ENCODE measurements at places on chromosomes 4 and X.

DNA sequence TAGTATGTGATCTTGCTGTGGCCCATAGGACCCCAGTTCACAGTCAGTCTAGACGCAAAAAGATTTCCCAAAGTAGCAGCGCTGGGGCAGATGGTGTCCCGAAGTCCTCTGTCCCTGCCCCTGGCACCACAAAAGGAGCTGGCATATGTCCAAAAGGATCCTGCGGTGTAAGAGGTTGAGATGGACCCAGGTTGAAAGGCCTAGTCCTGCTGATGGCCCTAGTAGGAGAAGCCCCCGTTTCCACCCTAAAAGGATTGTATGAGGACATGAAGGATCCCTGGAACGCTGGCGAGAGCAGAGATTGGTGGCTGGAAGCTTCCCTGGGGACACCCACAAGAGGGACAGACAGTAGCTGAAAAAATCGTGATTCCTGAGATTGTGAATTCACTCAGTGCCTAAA is 58.0 kb upstream of the DCAF8L1 start:
- no peak for DNase-seq

DNA sequence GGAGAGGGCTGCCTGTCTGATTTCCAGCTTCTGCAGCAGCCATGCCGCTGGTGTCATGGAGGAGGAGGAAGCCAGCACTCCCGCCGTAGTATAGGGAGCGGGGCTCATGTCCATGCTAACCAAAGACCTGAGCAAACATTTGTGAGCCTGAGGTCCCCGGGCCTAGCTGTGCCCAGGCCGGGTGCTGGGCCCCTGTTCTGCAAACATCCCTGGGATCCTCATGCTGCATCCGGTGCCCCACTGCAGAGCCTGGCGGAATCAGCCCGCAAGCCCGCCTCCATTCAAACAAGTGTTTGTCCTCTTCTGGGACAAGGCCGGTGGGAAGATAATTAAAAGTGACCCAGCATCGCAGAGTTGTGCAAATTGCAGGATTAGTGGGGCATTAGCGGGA is 106.3 kb downstream of the SORCS2 start:
- DNase-seq, result no peak

GRCh38 chr4:112942077-112942476 is 107.4 kb upstream of the ANK2 start:
- no peak for DNase-seq

DNA sequence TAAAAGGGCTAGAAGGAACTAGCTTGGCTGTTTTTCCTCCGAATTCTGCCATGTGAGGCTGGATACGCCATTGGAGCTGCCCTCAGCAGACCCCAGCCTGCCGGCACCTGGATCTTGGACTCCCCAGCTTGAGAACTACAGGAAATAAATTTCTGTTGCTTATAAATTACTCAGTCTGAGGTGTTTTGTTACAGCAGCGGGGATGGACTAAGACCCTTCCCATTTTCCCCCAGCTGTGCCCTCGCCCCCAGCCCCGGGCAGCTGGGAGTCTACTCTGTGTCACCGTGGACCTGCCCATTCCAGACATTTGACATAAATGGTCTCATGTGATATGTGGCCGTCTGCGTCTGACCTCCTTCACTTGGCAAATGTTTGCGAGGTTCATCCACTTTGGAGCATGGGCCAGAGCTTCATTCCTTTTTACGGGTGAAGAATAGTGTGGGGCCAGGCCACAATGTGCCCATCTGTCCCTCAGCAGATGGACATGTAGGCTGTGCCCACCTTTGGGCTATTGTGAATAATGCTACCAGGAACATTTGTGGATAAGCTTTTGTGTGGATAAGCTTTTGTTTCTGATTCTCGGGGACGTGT is 30.7 kb upstream of the SPON2 start:
- no peak for DNase-seq

DNA sequence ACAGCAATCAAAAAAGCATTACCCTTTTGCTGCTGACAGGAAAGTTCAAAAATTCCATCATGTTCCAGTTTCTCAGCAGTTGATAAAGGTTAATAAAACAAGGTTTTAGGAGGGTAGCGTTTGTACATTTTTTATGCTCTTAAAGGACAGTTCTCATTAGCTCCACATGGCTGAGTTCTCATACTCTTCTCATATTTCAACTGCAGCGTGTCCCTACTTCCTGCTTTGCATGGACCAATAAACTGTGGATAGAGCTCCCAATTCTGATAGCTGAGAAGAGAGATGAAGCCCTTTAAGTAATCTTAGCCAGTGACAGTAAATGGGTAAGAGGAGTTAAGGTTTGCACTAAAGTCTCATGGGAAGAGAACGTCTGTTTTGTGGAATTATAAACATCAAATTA is 53.5 kb downstream of the SPANXA2 start:
- peak; percentile 18 for DNase-seq

- DNase-seq, result peak; percentile 8
Observed at GRCh38 chrX:57156397-57157049, 19.3 kb upstream of the SPIN2A start.

- no peak for DNase-seq
Observed at GRCh38 chr4:155675709-155676429, 9.2 kb downstream of the GUCY1A1 start.

GRCh38 chrX:155026727-155027508 is at the start of gene FUNDC2:
Gene FUNDC2 (plus strand): TSS chrX:155026844. CDS start chrX:155026939, 95 bp downstream.
- DNase-seq, result peak; percentile 95

DNA sequence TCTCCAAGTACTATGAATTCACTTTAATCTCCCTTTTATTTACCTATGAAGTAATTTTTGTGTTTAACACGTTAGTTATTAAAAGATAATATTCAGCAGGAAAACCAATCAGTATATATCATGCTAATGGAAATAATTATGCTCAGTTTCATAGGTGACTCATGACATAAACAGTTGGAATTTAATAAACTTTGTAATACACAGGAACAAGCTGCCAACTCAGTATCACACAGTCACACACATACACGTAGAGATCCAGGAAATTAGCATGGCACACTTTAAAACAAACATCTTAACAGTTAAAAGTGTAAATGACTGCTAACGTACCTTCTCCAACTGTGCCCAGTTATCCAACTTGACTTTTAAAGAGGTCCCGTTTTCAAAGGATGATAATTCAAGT is 2.3 kb downstream of the SPATA4 start:
- peak; percentile 27 for DNase-seq

DNA sequence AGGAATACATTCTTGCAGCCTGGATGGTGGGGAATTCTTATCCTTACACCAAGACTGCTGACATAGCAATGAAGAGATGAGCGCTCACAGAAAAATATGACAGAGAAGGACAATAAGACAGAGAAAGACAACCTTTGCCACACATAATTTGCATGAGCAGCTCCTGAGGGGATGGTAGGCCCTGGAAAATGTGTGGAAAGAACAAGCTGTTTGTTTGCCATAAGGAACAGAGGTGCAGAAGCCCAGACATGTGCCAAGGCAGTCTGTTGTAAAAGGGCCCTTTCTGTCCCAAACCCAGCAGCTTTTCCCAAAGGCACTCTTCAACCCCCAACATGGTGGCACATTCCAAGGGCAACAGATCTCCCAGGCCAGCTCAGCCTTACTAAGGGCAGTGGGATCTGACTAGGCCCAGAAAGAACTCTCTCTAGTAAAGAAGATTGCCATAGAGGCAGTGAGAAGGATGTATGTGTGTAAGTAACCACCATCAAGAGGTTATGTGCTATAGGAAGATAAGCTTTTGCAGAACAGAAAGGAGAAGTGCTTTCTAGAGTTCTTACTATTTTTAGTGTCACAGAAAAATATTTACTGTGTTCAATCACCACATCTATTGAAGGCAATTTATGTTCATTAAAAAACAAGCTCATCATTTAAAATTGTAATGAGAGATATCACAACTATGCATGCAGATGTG is 287.0 kb upstream of the RASGEF1B start:
- no peak for DNase-seq

DNA sequence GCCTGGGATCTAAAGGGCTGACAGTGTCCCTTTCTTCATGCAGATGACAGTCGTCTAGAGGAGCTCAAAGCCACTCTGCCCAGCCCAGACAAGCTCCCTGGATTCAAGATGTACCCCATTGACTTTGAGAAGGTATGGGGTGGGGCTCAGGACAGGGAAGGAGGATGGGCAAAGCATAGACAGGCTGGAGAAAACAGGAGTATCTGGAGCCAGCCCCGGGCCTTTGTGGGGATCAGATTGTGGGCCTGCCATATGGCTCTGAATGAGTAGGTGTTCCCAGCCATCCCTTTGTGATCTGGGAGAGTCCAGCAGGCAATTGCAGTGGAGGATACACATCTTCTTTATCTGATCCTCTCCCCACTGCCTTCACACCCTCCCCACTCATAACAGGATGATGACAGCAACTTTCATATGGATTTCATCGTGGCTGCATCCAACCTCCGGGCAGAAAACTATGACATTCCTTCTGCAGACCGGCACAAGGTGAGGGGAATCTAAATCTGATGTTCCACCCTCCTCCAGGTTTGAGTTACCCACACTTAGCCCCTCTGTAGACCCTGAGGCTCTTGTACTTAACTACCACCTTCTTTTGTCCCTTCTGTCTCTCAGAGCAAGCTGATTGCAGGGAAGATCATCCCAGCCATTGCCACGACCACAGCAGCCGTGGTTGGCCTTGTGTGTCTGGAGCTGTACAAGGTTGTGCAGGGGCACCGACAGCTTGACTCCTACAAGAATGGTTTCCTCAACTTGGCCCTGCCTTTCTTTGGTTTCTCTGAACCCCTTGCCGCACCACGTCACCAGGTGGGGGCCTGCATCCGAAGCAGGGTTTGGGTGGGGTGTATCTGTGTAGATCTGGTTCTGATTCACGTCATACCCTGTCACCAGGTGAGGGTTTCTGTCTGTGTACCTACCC is 5.8 kb upstream of the CDK16 start:
- no peak for DNase-seq

DNA sequence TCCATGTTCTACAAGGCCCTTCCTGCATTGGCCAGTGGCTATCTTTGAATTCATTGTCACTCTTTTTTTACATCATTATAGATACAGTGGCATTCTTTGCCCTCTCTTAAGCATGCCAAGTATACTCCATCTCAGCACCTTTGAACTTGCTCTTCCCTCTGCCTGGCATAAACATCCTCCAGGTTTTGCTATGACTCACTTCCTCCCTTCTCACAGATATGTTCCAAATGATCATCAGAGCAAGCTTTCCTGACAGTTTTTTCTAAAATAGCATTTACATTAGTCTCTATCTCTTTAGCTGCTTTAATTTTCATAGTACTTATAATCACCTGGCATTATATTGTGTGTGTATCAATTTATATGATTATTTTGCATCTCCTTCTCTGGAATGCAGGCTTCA is 553.3 kb upstream of the MAGEB2 start:
- DNase-seq, result peak; percentile 56

DNA sequence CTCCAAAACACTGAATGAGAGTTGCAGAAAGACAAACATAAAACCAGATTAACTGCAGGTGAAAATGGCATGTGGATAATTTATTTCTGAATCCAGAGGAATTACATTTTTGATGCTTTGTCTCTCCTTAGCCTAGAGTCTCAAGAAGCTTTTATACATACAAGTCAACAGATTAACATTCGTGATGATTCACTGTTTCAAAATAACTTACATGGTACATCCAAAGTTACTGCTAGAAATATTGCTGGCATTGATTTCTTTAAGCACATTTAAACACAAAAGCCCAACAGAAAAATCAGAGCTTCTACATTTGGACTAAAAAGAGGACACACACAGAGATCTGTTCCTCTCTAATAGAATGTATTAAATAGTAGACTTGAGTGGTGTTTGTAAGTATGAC is 105.6 kb downstream of the AMELX start:
- DNase-seq, result no peak

GRCh38 chr4:184262901-184263300 is 45.2 kb upstream of the ENPP6 start:
- no peak for DNase-seq

DNA sequence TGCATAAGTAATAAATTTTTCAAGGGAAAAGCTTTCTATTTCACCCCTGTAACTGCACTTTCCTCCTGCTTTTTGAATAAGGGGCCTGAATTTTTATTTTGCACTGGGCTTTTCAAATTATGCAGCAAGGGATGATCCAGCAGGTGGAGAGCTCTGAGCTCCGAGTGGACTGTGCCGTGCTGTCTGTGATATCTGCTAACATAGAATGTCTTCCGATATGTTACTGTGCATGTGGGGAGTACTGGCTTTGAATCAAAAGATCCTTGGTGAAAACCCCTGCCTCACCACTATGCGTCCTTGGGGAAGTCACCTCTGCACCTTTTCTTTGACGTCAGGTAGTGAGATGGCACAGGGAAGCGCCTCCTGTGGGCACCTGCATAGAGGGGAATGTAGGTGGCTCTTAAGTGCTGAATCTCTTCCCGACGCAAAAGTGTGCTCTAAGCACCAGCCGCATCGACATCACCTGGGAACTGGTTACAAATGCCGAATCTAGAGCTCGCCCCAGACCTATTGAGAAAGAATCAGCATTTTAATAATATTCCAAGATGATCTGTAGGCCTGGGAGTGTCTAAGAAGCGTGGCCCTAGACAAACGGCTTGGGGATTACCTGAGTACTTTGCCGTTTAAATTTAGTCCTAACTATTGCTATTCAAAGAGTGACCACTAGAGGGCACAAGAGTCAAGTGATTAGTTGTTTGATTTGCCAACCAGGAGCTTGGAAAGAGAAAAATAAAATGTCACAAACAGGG is 19.2 kb upstream of the WFS1 start:
- peak; percentile 65 for DNase-seq

DNA sequence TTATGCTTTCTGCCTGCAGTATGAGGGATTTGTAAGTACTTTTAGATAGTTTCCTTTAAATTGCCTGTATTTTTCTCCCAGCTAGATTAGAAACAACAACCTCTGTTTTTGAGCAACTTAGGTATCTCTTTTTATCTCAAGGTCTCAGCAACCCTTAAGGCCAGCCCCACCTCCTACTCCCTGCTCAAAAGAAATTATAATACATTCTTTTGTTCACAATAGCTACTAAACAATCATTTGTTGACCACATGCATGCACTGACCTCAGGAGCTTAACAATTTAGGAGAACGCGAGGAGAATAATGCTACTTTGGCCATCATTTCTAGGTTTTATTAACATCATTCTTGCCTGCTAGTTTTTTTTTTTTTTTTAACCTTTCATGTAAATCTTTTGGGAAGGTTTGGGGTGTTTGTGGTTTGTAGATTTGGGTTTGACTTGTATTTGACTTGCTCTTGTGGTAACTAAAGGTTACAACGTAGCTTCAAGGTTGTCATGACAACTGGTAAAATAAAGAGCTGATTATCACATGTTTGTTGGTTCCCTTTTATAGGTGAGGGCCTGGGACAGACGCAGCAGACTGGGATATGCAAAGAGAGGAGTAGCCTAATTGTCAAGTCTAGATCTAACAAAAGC is 145.4 kb upstream of the PLAC1 start:
- no peak for DNase-seq

- no peak for DNase-seq
Observed at GRCh38 chrX:16524316-16524715, 125.6 kb upstream of the S100G start.
